ENCODE measurements at places on chromosomes 12 and 14. TPM values are rescaled to one million over a fixed set of nuclear protein-coding genes. Genes with fewer than 3 reads are reported as not detected.

The EIF2S3B gene
- total RNA-seq = 1.1 TPM

The NTS gene
- not detected for total RNA-seq

The C12orf54 gene
- total RNA-seq = not detected

The ASB2 gene
- not detected for total RNA-seq

The CATSPERB gene
- 2.6 TPM for total RNA-seq

The ACOT6 gene
- total RNA-seq = not detected

The CEBPE gene
- total RNA-seq = not detected

GRCh38 chr12:24195063-24195462 lies 245.6 kb upstream of the SOX5 start:
- no peak for DNase-seq

DNA sequence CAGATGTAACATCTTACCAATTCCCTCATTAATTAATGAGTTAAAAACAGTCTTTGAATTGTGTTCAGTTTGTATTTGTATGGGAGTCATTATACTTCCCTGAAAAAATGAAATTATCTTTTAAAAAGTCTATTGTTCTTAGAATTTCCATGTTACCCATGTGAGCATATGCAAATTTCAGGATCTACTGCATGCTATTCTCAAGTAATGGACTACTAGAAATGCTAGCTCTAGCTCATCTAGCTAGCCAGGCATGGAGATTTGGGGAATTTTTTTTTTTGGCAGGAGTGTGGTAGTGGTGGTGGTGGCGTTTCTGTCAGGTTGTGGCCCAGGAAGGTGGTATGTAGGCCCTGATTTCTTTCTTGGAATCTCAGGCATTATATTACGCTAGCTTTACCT lies 218.4 kb downstream of the AEBP2 start:
- no peak for DNase-seq

- no peak for DNase-seq
Observed at GRCh38 chr14:94461526-94462218, 9.1 kb upstream of the SERPINA11 start.

- DNase-seq = no peak
Observed at GRCh38 chr12:93683410-93683809, 6.2 kb downstream of the CRADD start.

GRCh38 chr12:114671443-114672411 lies 12.2 kb downstream of the TBX3 start:
- no peak for DNase-seq

- no peak for DNase-seq
Observed at GRCh38 chr12:32198555-32198954, 91.9 kb downstream of the BICD1 start.

GRCh38 chr12:103947871-103948555 lies 17.7 kb upstream of the TDG start:
- DNase-seq = no peak

DNA sequence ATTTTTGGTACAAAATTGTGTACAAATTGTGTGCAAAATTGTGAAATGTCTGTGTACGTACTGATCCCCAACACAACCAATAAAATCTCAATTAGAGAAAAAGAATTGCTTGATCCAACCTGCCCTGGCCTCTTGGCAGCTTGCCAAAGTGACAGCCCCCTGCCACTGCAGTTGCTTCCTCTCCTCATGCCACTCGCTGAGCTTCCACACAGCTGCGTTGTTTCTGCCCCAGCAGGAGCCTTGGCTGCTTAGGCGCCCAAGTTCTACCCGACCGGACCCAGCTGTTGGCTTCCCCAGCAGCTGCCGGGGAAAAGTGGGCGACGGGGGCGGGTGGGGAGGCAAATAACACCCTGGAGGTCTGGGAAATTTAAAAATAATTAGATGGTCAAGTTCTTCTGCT lies 171.8 kb upstream of the ATF7IP start:
- DNase-seq = no peak

GRCh38 chr12:83015390-83016217 lies 328.9 kb downstream of the TMTC2 start:
- no peak for DNase-seq

GRCh38 chr14:92937051-92937937 lies 14.3 kb downstream of the CHGA start:
- DNase-seq = peak; percentile 14

GRCh38 chr12:80217011-80217535 lies 117.7 kb downstream of the OTOGL start:
- DNase-seq = no peak

GRCh38 chr14:78314484-78314883 lies 144.3 kb downstream of the NRXN3 start:
- no peak for DNase-seq

DNA sequence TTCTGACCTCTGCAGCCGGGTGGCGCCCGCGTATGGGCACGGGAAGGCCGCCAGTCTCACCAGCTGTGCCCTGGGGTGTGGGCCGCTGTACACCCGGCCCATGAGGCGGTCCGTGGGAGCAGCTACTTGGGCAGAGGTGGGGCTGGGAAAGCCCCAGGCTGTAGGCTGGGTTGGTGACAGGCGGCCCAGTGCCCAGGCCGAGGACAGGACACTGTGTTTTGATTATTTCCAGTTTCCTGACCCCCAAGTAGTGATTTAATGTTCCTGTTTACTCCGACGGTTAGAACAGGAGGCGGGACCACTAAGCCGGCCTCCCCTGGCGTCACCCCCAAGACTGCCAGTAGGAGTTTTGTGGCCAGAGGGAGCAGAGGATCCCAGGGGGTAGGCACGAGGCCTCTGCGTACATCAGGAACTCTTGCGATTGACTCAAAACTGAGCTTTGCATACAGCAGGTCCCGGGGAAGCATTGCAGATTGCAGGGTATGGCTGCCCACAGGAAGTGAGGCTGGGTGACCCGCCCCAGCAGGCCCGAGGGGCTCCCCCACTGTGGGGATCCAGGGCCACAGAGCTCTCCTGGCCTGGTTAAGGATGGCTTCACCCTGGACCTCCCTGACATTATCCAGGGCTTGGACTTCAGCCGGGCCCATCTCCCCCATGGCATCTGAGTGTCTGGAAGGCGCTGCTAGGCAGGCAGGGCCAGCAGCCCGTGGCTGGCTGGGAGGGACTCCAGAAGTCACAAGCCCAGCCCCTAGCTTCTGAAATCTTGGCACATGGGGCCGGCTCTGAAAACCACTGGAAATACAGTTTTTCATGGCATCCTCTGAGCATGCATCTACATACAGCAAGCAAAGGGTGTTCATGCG lies 42.5 kb upstream of the DIO3 start:
- no peak for DNase-seq

GRCh38 chr14:87989956-87990299 lies 3.1 kb downstream of the GALC start:
- no peak for DNase-seq

GRCh38 chr12:67042697-67043131 lies 226.4 kb upstream of the CAND1 start:
- no peak for DNase-seq

DNA sequence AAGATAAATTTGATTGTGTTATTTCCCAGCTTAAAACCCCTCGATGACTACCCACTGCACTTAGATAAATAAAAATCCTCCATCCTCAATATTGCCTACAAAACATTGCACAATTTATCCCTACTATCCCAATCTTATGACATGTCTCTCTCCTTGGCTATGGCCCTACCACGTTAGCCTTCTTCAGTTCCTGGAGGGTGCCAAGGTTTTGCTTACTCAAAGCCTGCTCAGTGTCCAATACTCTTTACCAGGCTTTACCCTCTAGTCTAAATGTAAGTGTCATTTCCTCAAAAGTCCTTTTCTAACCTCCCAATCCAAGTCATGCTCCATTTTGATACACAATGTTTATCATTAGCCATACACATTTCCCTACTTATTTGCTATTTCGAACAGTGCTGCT lies 35.0 kb upstream of the PPM1A start:
- DNase-seq = no peak

DNA sequence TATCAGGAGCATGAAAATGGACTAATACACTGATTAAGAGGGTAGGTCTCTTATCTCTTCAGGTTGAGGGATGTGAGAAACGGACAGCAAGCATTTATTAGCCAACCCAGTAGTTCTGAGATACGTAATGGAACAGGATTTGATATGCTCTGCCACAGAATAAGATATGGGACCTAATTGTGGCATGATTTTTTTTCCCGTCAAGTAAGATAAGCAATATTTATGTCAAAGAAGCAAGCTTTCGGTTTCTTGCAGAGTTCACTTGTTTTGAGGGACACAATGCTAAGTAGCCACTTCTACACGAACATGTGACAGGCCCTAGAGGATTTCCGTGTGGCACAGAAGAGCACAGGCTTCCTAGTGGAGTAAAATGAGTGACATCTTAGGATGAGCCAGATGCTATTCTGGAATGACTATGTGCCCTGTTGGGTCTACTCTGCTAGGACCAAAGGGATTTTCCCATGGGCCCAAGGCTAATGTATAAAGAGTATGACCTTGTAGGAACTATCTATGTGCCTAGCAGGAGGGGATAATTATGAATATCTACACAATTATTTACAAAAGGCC lies 57.9 kb downstream of the SLC38A1 start:
- no peak for DNase-seq
